ENCODE measurements at places on chromosomes 3 and 15.

GRCh38 chr3:17040990-17041377 lies 156.2 kb downstream of the PLCL2 start:
- no peak for DNase-seq

GRCh38 chr3:51955893-51956770 lies 951 bp downstream of the GPR62 start:
- DNase-seq, result no peak

- no peak for DNase-seq
Observed at GRCh38 chr3:101950985-101951733, 101.8 kb downstream of the NFKBIZ start.

DNA sequence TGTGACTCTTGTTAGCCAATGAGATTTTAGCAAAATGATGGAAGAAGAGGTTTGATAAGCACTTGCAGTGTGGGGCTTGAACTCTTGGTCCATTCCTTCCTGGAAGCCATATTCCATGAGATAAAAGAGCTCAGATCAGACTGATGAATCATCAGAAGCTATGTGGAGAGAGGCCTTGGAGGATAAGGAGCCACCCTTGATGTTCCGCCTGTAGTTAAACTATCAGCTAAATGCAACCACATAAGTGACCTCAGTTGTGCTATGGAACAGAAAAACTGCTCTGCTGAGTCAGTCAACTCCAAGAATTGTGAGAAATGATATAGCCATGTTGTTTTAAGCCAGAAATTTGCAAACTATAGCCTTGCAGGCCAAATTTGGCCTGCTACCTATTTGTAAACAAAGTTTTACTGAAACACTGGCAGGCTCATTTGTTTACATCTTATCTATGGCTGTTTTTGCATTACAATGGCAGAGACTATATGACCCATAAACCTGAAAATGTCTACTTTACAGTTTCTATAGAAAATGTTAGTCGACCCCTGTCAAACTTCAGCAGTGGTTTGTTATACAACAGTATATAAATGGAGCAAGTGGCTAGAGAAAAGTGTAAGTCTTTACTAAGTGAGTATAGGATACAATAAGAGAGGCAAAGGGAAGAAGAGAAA lies 27.6 kb upstream of the GAP43 start:
- no peak for DNase-seq

- DNase-seq, result no peak
Observed at GRCh38 chr3:29153811-29154210, 127.1 kb upstream of the RBMS3 start.

DNA sequence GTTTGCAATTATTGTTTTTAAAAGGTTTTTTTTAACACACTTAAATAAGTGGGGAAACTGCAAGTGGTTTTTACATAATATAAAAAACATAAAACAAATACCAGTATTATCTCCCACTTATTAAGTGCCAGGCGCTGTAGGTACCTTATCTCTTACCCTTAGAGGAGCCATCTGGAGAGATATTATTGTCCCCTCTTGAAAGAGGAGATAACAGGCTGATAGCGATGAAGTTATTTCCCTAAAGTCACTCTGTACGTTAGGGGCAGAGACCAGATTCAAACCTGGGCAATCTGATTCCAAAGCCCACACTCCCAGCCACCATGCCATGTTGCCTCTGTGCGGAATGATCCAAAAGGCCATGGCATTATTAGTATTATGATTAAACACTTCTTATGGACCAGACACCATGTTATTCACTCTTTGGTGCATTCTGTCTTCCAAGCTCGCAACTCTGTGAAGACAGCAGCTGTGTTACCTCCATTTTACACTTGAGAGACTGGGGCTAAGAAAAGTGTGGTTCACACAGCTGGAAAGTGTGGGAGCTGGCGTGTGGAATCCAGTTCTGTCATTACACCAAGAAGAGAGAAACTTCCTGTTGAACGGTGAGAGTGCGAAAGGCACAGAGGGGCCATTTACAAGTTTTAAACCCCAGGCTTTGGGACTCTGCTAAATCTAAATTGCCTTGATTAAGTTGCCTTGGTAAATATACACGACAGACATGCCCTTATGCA lies 79.9 kb upstream of the MITF start:
- no peak for DNase-seq

- DNase-seq, result no peak
Observed at GRCh38 chr3:115520651-115521245, 102.6 kb upstream of the GAP43 start.

GRCh38 chr15:34119291-34119690 lies 17.4 kb downstream of the PGBD4 start:
- no peak for DNase-seq

- DNase-seq, result no peak
Observed at GRCh38 chr3:84536916-84537315, 421.9 kb upstream of the CADM2 start.

GRCh38 chr3:134823679-134824078 lies 28.6 kb downstream of the EPHB1 start:
- no peak for DNase-seq

GRCh38 chr3:189512821-189513220 lies 118.4 kb upstream of the TP63 start:
- no peak for DNase-seq

GRCh38 chr3:72660270-72661114 lies 187.8 kb downstream of the SHQ1 start:
- DNase-seq, result no peak

DNA sequence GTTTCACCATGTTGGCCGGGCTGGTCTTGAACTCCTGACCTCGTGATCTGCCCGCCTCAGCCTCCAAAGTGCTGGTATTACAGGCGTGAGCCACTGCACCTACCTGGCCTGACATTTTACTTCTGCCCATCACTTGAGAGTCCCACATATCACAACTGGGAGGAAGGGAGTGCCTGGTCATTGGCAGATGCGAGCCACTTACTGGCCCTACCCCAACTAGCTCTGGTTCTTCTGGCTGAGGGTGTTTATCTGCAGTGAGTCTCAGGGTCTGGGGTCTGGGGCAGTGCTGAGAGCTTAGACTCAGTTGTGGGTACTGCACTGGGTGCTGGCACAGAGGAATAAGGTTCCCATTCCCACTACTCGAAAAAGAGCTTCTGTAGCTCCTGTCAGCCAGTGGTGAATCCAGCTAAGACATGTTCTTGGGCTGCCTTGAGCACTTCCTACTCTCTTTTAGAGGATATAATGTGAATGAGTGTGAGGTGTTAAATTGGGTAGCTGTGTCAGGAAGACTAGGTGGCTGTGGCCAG lies 30.2 kb downstream of the DAG1 start:
- DNase-seq, result no peak

DNA sequence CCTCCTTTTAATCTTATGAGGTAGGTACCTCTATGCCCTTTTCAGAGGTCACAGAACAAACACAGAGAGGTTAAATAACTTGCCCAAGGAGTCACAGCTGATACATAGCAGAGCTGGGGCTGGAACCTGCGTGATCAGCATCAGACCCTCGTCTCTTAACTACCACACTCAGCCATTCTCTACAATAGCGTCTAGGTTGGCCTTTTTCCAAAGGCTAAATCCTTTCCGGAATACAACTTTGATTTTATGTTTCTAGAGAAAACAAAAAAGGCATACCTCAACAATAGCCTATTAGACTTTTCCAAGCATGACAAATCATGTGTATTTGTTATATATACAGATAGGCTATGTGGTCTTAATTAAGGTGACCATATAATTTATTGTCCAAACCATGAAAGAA lies 187.2 kb downstream of the RORA start:
- DNase-seq, result no peak

- no peak for DNase-seq
Observed at GRCh38 chr3:160950542-160950941, 154.6 kb downstream of the B3GALNT1 start.
